Esophagus mucosa (tissue), 1 donor: ENCODE measurements at places on chromosomes 3 and 15.

DNA sequence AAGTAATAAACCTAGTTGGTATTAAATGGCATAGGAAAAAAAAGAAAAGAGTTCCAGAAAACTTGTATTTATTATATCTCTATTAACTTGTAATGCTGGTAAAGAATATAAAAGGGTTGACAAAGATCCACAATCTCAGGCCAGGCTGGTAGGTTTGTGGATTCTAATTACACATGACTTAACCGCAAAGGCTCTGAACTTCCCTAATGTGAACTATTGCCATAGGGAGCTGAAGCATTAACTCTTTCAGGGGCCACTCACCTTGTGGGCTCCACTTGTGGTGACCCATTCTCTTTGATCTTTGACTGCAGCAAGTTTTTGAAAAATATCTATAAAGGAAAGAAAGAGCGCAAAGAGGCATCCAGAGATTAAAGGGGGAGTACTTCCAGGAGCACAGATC lies 58.5 kb downstream of the NEK10 start:
- ATAC-seq, result no peak

DNA sequence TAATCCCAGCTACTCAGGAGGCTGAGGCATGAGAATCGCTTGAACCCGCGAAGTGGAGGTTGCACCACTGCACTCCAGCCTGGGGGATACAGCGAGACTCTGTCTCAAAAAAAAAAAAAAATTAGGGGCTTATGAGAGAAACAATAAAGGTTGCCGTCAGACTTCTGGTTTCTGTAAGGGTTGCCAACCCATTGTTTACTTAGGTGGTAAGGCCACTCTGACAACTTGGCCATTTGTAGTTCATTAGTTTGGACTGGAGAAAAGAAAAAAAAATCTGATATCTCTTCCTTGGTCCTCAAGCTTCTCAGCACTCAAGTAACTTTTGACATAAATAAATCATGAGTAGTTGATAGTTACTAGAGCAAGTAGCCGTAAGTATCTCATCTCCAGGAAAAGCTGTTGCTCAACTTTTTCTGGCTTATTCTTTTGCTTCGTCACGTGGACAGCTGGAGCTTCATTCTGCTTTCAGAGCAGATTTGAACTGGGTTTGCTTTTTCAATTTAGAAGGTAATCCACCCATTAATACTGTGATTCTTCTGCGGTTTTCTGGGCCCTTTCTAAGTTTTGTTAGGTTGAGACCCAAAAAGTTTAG lies 9.4 kb downstream of the SNX1 start:
- peak; percentile 53 for ATAC-seq

DNA sequence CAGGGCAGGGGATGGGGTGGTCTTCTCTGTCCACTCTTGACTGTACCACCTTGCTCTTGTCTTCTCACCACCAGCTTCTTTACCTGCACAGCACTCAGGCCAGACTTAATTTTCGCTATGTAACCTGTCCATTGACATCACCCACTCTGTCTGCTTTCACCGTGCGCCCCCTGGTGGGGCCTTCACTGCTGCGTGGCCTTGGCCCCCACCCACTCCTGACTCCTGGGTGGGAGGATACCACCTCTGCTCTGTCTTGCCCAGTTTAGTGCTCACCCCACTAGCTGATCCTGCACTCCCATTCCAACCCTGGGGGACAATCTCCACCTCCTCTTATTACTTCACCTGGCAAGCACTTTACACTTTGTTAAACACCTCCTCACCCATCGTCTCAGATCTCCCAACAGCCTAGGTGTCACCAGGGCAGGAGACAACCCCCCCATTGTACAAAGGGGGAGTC lies 17.7 kb downstream of the PTH1R start:
- peak; percentile 45 for ATAC-seq

DNA sequence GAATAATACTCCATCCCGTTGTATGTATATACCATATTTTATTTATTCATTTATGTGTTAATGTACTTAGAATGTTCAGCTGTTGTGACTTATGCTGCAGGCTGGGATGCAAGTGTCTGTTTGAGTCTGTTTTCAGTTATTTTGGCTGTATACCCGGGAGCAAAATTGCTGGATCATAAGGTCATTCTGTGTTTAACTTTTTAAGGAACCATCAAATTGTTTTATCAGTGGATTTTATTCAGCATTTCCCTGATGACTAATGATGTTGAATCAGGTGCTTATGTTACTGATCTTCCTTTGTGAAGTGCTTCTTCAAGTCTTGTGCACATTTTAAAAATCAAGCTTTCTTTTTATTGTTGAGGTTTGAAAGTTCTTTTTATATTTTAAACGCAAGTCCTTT lies 118.1 kb downstream of the SLC25A26 start:
- no peak for ATAC-seq

GRCh38 chr3:195133462-195133861 lies 137.5 kb downstream of the XXYLT1 start:
- ATAC-seq, result peak; percentile 87
